Nephron progenitor cell (in vitro differentiated cells): ENCODE measurements at places on chromosomes 5 and 9.
A peak's percentile ranks its signal among the peaks of the same experiment; 100 is the strongest.

DNA sequence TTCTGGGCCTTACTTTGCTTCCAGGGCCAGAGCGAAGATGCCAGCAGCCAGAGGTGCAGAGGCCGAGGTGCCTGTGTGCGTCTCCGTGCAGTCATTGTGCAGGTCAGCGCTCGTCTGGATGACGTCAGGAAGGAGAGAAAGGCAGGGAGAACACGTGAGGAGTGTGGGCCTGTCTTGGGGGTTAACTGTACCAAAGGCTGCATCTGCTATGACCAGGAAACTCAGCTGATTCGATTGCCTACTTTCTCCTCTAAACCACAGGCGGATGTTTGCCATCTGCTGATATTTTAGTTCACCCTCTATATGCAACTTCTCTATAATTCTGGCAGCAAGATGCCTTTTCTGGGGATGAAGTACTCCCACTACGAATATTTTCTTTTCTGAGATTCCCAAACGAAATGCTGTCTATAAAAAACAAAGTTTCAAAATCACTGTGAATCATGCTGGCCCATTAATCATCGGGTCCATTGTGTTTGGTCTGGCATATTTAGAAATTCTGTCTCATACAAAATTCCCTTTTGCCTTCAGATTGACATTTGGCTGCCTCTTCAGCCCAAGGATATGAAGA lies 24.8 kb downstream of the PCSK1 start:
- no peak for DNase-seq

DNA sequence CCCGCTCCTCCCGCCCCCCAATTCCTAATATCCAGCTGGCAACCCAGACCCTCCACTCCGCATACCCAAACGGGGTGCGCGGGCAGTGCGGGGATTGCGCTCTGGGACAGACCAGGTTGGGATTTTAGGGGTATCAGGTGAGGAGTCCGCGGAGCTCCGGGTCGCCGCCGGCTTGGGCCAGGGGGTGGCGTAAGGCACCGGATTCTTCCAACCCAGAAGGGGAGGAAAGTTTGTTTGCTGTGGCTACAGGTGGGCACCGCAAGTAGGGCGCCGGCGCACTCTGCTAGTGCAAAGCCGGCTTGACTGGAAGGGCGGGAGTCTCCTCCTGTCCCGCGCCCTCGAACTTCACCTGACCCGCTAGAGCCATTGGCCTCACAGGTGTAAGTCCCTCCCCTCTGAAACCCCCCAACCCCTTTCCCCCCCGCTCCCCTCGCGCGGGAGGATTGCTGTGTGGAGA lies 709 bp downstream of the IQGAP2 start:
- peak; percentile 59 for DNase-seq

- DNase-seq: no peak
Observed at GRCh38 chr9:18452276-18452675, 21.7 kb upstream of the ADAMTSL1 start.

- DNase-seq: no peak
Observed at GRCh38 chr9:124897570-124898460, 35.9 kb downstream of the ARPC5L start.

DNA sequence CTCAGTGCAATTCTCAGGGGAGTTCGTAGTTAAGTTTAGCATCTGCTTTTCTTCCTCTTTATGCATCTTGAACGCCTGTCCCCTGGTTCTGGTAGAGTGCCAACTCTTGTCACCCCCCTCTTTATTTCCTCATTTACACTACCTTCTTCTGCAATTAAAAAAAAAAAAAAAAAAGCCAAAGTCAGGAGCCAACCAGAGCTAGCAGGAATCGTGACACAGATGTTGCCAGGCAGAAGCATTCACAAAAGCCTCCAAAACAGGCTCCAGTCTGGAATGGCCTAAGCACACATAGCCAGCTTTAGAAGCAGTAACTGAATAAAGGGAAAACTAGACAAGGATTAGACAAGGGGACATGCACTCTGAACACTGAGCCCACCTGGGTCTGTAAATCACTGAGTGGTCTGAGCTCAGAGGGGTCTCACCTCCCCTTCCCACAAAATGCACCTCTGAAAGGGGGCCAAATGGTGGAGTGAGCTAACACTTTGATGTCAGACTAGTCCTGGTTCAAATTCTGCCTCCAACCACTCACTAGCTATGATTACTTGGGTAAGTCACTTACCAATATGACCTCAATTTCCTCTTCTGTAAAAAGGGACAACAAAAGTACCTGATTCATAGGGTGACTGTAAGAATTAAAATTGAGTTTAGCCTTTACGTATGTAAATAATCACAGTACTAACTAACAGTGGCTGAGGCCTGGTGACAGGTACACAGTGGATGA lies 2.0 kb downstream of the CD74 start:
- DNase-seq: peak; percentile 52

DNA sequence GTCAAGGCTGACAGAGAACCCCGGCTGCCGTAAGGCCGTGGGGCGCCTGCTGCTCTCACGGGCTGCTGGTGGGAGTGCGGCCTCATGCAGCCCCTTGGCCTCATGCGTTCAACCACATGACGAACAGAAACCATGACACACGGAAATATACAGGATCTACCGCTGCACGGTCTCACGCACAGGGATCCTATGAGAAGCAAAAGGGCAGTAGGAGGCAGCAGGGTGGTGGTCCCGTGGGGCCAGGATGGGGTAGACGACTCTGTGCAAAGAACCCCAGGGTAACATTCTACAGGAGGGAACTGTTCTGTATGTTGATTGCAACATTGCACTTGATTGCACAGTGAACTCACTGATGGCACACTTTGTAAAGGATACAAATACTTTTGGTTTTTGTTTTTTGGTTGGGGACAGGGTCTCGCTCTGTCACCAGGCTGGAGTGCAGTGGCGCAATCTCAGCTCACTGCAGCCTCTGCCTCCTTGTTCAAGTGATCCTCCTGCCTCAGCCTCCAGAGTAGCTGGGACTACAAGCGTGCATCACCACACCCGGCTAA lies 51.6 kb downstream of the NACC2 start:
- no peak for DNase-seq

DNA sequence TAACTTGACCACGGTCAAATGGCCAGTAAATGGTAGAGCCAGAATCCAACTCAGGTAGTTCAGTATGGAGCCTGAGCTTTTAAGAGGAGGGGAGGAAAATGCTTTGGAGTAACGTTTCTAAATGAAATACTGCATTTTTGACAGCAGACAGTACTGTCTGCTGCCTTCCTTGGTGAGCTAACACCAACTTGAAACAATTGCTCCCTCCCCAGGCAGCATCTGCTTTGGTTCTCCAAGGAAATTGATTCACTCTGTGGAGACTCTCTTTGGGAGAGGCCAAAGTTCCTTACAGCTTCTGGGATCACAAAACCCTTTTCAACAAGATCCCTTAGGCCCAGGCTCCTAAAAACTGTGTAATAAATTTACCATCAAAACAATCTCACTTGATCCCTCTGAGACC lies 75.2 kb upstream of the SSBP2 start:
- no peak for DNase-seq

GRCh38 chr5:67147760-67148159 lies 48.8 kb downstream of the CD180 start:
- no peak for DNase-seq
